ENCODE measurements at places on chromosomes 11 and 22.

- DNase-seq: peak; percentile 18
These were observed 6.9 kb downstream of the MCAT start for GRCh38 chr22:43136255-43136654.

GRCh38 chr11:2212411-2213251 lies 41.0 kb upstream of the TH start:
- peak; percentile 0 for DNase-seq

GRCh38 chr11:123576501-123576900 lies 77.9 kb downstream of the SCN3B start:
- no peak for DNase-seq

DNA sequence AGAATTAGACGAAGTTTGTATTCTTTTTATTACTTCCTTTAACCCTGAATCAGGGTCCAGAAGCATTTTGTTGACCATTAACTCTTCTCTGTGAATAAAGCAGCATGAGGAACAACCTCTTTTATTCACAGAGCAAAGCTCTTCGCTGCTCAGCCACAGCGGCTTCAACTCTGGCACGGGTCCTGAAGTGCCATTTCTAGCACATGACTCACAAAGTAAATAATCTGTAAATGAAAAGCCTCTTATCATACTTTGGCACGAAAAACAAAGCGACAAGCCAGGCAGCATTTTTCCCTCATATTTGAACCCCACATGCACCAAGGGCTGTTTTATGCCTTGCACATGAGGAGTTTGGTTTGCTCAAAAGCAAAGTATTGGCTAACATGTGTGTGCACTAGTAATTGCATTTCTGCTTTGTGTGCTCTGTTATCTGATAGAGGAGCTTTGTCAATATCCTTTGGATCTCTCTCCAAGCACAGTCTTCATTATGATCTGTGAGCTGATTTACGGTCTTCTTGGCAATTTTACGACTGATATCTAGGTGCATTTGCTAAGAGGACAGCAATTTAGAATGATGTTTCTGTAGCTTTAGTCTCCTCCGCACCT lies 33.0 kb upstream of the APOBEC3A start:
- no peak for DNase-seq

DNA sequence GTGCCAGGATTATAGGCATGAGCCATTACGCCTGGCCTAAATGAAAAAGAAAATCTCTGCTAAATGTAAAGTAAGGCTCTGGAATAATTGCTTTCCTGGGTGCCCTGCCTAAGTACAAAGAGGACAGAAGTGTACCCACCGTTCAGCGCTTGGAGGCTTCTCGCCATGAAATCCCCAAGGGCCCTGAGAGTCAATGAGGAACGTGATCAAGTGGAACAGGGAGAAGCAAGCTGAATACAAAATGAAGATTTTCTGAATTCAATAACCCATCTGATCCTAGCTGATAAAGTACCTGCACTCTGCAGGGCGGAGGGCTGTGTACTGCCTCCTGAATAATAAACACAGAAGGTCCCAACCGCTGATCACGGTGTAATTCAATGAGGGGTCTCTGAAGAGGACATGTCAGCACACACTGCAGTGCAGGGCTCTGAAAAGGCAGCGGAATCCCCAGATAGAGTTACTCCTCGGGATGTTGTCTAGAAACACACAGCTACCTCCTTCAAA lies 97.7 kb downstream of the ABTB2 start:
- no peak for DNase-seq

DNA sequence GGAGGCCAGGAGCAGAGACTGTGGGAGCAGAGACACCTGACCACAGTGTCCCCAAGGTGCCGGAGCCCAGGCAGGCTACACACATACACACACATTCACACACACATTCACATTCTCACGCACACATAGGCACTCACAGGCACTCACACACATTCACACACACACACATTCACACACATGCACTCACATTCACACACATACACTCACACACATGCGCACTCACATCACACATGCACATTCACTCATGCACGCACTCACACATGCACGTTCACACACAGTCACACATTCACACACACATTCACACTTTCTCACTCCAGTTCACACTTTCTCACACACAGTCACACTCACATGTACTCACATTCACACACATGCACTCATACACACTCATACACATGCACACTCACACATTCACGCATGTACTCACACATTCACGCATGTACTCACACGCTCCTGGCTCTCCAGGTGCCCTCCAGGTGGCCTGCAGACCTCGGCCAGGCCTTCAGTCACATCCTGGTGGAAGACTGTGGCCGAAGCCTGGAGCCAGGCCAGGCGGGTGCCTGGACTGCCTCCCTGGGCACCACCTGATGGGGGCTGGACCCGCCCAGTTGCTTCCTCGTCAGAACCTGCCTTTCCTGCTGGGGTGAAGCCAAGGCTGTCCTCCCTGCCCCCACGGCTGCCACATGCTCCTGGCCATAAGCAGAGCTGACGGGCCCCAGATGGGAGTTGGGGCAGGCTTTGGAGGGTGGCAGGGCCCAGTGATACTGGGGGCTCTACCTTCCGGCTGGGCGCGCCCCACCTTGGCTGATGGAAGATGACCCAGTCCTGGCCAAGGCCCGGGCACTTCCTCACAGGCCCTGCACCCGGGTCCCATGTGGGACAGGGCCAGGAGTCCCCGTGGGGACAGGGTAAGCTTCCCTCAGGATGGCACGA lies 89.5 kb downstream of the WNT7B start:
- no peak for DNase-seq

DNA sequence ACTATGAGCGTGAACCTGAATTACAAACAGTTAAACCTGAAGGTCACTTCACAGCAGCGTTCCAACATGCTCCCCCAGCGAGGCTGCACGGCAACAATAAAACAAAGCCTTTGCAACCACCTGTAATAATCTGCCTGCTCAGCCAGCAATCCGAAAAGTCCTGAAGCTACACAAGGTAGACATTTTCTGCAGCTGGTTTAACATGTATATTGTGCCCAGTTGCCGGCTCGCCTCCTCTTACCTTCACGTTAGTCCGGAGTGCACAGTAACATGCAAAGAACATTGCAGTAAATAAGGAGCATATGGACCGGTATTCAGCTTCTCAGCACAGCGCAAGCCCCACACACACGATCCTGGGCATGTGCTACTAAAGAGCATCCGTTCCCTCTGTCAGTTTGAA lies 704.3 kb downstream of the DLG2 start:
- DNase-seq: no peak

DNA sequence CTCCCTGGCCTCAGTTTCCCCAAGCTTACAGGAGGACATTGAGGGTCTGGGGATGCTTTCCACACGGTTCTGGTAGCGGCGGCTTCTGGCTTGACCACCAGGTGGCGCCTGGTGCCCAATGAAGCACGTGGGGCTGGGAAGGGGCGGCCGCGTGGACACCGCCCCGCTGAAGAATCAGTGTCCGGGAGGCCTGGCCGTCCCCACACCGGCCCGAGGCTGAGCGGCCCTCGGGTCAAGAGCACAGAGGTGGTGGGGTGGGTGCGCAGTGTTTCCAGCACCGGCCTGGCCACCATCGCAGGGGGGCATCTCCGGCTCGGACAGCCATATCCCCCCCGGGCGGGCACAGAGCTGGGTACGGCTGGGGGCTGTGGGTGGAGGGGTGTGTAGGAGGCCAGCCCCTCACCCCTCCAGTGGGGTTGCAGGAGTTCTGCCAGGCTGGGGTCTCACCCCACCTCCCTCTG lies 27.8 kb upstream of the PPARA start:
- peak; percentile 60 for DNase-seq

GRCh38 chr22:30435674-30436126 lies 10.1 kb downstream of the MTFP1 start:
- peak; percentile 76 for DNase-seq

DNA sequence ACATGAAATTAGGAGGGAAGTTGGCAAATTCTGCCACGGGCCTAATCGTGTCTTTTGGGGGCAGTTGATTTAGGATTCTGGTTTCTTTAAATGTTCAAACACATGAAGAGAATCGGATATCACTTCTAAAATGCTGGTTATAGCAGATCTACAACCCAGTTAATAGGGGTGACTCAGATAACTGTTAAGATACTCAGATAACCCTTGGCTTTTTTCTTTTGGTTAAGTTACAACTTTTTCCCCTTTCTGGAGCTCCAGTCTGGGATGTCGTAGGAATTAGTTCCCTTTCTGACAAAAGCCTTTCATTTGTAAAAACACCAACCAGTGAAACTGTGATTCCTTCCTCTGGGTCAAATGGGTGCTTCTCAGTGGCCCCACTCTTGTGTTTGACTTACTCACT lies 976 bp downstream of the DEPDC7 start:
- no peak for DNase-seq

DNA sequence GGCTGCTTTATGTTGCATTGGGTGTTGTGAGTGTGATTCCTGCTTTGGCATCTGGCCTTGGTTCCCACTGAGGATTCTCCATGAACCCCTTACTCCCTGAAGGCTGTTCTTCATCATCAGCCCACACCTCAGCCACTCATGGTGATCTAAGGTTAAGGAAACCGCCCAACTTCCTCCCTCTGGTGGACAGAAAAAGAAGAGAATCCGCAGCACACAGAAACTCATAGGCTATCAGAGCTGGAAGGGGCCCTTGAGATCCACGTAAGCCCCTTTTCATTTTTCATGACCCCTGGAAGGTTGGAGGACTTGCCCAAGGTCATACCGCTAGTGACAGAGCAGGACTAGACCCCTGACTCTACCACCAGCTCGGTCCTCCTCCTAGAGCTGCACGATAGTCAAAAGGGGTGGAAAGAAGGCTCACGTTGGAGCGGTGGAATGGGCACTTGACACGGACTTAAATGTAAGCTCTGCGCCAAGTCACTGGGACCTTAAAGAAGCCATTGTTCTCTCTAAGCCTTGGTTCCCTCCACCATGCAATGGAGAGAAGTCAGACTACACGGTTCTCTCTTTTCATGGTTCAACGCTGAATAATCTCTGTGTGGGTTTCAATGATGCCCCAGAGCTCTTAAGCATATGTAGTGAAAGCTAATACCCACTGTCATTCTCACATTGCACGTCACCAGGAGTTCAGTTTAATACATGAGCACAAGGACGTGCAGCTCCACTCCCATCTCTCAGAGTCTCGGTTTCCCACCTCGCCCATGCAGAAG lies 83.6 kb upstream of the CRTAM start:
- peak; percentile 40 for DNase-seq

GRCh38 chr11:34783816-34784317 lies 132.3 kb downstream of the APIP start:
- no peak for DNase-seq

DNA sequence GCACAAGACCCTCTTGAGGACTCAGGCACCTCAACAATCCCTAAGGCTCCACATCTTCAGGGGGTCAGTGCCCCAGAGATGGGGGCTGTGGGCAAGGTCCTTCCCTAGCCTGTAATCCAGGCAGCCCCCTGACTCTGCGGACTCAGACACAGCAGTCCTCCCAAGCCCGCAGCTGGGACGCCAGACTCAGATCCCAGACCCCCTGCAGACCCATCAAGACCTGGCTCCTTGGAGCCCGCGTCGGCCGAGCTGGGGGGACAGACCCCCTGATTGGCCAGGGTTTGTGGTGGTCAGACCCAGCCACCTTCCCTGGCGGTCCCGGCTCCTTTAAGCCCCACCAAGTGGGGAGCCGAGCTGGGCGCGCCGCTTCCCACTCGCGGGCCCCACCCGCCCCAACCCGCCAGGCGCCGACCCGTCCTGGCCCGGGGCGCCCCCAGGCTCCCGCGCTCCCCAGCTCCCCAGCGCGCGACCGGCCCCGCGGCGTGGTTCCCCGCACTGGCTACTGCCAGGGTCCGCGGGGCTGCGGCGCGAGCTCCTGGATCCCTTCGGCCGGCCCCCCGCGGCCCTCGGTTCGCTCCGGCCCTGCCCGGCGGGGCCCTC lies 458 bp downstream of the OSBPL5 start:
- DNase-seq: no peak

DNA sequence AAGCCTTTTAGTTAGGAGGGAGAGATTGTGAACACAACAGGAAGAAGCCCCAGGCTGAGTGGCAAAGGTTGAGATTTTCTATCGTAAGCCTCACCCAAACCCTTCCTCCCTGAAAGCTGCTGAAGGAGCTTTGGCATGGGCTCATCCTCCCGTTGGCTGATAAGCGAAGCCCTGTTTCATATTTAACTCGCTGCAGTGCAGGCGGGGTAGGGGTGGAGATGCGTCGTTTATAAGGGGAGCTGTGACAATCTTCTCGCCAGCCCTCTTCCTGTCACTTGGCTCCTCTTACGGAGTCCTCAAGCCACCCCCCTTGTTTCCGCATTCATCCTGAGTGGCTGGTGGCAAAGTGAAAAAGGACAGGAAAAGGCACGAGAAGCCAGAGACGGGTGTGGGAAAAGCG lies 137.0 kb downstream of the OR4C45 start:
- DNase-seq: no peak

DNA sequence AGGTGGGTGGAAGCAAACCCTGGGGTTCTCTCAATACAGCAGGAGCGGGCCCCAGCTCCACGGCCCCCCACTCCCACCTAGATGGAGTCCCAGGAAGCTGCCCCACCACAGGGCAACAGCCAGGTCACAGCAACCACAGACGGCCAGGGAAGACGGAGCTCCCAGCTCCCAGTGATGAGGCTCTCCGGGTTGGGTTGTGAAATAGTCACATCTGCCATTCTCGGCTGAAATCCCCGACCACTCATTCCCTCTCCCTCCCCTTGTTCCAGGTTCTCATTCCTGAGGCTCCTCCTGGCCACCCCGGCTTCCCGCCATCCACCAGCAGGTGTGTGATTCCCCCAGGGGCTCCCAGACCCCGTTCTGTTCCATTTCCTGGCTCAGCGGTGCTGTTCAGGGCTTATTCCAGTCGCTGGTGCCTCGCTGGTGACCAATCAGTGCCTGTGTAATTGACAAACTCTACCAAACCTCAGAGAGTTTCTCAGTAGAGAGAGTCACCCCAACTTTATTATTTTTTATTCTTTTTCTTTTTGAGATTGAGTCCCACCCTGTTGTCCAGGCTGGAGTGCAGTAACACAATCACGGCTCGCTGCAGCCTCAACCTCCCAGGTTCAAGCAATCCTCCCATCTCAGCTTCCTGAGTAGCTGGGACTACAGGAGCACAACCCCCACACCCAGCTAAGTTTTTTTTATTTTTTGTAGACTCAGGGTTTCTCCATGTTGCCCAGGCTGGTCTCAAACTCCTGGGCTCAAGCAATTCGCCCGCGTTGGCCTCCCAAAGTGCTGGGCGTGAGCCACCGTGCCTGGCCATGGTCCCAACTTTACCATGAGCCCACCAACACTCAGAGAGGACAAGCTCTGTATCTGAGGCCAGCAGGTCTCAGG lies 63.2 kb downstream of the SHANK2 start:
- DNase-seq: no peak

GRCh38 chr11:109043315-109043714 lies 378.4 kb downstream of the DDX10 start:
- DNase-seq: no peak
